ENCODE measurements at places on chromosomes 16 and 17. TPM values are rescaled to one million over a fixed set of nuclear protein-coding genes. Genes with fewer than 3 reads are reported as not detected.
A peak's percentile ranks its signal among the peaks of the same experiment; 100 is the strongest.

GRCh38 chr17:55717898-55718735, 4.5 kb downstream of the TMEM100 start:
- peak; percentile 91 for DNase-seq

GRCh38 chr16:54118846-54119245, 167.7 kb downstream of the IRX3 start:
- DNase-seq: no peak

DNA sequence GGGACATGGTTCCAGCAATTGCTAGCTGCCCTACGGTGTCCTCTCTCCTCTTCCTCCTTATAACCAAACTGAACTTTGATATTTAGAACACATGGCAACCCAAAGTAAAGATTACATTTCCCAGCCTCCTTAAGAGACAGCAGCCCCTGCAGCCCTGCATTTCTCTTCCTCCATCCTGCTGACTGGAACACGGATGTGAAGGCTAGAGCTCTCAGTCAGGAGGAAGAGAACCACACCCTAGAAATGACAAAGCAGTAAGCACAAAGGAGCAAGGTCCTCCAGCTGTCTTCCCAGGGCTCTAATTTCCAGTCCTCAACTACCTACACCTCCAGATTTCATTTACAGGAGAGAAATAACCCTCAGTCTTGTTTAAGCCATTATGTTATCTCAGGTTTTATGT, 10.9 kb downstream of the DYNC1LI2 start:
- DNase-seq: no peak

GRCh38 chr16:51854401-51854951, 692.5 kb downstream of the TOX3 start:
- no peak for DNase-seq

DNA sequence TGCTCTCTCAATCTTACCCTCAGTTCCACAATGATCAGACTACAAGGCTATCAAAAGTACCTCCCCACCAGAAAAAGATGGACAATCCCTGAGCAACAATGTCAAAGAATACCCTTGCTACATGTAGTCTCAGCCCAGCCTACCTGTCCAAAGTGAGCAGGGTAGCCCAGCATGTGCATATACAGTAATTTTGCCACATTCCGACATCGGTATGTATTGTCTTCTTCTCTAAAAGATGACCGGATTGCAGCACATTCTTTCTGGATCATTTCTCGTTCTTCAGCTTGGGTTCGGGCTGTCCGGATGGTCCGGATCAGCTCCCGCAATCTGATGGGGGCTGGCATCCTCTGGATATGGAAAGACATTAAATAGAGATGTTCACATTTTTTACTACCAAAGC, 19.5 kb downstream of the AP1G1 start:
- DNase-seq: no peak

PLLP gene
- 11.2 TPM for total RNA-seq

LSM12 gene
- 45.7 TPM for total RNA-seq

DNA sequence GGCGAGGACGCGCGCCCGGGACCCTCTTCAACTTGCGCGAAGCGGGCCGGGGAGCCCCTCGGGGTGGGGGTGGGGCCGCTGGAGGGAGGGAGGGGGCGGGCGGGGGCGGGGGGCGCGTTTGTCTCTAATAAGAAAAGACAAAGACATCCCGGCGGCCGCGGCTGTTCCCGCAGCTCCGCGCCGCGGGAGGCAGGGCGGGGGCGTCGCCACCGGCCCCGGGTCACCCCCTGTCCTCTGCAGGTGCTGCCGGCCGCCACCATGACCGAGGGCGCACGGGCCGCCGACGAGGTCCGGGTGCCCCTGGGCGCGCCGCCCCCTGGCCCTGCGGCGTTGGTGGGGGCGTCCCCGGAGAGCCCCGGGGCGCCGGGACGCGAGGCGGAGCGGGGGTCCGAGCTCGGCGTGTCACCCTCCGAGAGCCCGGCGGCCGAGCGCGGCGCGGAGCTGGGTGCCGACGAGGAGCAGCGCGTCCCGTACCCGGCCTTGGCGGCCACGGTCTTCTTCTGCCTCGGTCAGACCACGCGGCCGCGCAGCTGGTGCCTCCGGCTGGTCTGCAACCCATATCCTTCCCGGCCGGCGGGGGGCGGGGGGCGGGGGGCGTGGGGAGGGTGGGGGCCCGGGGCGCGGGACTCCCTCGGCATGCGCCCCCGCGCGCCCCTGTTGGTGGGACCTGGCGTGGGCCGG, 714 bp downstream of the CACNA1H start:
- DNase-seq: no peak

DNA sequence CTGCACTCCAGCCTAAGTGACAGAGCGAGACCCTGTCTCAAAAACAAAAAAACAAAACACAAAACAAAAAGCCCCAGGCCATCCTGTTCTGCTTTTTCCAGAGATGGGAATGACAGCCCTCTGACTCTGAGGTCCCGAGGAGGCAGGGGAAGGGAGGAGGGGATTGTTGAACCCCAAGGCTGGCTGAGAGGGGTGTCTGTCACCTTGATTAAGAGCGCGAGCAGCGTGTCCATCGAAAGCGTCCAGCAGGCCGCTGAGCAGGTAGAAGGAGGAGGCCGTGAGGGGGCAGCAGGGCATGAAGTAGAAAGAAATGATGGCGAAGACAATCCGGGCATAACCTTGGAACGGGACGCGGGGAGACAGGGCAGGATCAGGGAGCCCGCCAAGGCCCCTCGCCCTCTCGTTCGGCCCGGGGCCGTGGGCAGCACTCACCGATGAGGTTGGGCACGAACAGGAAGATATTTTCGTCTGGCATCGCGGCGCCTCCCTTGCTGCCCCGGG, 593 bp downstream of the CDIPT start:
- DNase-seq: no peak

- DNase-seq: no peak
These were observed 84.0 kb downstream of the NTN1 start for GRCh38 chr17:9105068-9105868.

- no peak for DNase-seq
These were observed 1.2 kb upstream of the ABCA3 start for GRCh38 chr16:2341456-2342447.

HCRT gene
- total RNA-seq: not detected

- no peak for DNase-seq
These were observed 7.7 kb downstream of the CORO6 start for GRCh38 chr17:29615048-29615385.

EVPLL gene
- total RNA-seq: 0.37 TPM

SPATA22 gene
- total RNA-seq: not detected

SCGB1C2 gene
- total RNA-seq: not detected

- no peak for DNase-seq
These were observed 146.4 kb downstream of the PCTP start for GRCh38 chr17:55897301-55897700.

DNA sequence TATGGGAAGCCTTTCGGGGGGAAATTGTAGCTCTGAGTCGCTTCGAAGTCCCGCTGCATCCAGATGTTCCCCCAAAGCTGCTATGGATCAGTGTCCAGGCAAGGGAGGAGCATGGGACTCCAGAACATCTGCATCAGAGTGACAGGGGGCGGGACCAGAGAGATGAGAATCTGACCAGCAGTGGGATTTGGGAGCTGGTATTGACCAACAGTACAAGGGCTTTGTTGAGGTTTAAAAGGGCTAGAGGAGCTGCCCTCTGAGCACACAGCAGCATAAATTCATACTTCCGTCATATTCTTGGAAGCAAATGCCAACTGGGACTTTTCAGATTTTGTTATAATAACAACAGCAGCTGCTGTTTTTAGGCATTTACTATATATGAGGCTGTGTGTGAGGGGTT, 10.6 kb downstream of the RBFOX1 start:
- DNase-seq: no peak

DNA sequence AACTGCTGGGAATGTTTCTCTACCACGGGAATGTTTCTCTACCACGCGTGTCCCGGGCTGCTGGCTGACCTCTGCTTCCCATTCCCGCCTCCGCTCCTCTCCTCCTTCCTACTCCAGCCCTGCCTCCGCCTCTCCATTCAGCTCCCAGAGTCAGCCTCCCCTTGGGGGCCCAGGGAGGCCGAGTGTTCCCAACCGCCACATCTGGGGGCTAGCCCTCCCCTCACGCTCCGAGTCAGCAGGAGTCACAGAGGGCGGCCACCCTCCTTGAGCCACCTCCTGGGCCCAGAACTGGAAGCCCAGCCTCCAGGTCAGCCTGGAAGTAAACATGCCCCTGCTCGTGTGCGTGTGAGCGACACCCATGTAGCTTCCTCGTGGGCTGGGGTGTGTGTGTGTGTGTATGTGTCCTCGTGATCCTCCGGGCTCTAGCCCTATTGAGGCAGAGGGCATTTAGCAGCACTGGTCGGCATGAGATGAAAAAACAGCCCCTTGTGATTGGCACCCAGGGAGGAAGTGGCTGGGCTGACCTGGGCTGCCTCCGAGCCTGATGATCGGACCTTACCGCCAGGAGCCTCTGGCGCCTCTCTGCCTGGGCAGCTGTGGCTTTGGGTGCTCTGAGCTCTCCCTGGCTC, 7.3 kb downstream of the CYGB start:
- DNase-seq: peak; percentile 33

- no peak for DNase-seq
These were observed 176.2 kb upstream of the FOXF1 start for GRCh38 chr16:86334079-86334635.

DNA sequence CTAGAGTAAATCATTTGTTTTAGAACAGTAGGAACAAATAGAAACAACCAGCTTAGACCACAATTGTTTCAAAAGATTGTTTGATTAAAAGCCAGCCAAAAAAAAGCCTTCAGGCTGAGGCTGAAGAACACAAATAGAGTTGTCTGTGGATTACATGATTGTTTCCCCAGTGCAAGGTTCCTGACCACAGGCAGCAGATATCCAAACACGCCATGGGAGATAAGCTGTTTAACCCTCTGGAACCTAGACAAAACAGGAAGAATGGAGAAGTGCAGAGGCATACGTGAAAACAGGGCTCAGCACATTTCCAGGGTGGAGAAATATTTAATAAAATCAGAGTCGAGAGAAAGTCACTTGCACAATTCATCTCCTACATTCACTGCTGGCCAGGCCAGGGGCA, 21.0 kb downstream of the ATPAF2 start:
- DNase-seq: no peak

DNA sequence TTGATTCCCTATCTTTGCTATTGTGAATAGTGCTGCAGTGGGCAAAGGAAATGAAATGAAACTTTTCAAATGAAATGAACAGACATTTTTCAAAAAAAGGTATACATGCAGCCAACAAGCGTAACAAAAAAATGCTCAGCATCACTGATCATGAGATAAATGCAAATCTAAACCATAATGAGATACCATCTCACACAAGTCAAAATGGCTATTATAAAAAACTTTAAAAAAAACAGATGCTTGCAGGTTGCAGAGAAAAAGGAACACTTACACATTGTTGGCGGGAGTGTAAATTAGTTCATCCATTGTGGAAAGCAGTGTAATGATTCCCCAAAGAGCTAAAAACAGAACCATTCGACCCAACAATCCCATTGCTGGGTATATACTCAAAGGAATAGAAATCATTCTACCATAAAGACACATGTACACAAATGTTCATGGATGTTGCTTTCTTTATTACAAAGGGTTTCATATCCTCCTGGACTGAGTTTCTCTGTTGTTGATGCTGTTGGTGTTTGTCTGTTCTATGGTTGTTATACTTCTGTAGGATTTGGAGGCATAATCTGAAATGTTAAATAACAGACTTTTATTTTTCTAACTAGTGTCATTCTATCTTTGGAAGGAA, 99.3 kb upstream of the SOX9 start:
- DNase-seq: no peak

DNA sequence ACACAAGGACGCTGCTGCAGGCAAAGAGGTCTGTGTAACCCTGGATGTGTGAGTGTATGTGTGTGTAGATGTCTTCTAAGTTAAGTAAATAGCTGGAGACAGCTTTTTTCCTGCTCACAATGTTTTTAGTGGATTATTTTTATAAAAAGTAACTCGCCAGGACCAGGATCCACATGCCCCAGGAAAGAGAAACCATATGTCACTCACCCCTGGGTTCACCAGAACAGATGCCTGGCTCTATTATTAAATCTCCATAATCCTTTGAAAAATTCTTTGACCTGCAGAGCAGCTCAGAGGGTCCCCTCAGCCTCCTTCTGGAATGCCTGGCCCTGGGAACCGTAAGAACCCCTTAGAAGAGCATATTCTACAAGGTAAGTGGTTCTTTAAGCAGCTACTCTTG, 18.0 kb downstream of the ABCC12 start:
- DNase-seq: no peak

DNA sequence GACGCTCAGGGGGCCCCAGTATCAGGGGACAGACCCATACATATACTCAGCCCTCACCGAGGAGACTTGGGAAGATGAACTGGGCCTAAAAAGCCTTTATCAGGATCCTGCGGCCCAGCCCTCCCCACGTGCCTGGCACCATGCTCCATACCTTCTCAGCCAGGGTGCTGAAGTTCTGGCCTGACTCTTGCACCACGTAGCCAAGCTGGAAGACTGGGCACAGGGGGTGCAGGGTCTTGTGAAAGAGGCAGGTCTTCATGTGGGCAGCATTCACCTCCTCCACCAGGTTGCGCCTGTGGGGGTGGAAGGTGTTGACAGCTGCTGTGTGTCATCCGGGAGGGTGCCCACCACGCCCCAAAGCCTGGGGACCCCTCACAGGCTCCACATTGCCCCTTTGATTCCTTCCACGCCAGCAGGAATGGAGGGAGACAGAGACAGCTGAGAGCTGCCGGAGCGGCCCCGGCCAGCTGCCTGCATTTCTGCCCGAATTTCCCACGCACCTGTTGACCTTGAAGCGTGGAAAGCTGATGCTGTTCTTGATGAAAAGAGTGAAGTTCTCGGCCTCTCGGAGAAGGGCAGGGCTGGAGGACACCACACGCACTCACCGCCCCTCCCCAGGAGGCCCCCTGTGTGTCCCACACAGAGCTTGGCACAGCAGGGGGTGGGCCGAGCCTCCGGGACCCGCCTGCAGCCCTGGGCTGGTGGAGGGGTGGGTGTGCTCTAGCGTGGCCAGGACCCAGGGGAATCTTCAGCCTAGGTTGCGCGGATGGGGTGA, 10.4 kb upstream of the CAMKK1 start:
- no peak for DNase-seq

GRCh38 chr16:7246578-7246977, 86.1 kb upstream of the RBFOX1 start:
- DNase-seq: no peak

DNA sequence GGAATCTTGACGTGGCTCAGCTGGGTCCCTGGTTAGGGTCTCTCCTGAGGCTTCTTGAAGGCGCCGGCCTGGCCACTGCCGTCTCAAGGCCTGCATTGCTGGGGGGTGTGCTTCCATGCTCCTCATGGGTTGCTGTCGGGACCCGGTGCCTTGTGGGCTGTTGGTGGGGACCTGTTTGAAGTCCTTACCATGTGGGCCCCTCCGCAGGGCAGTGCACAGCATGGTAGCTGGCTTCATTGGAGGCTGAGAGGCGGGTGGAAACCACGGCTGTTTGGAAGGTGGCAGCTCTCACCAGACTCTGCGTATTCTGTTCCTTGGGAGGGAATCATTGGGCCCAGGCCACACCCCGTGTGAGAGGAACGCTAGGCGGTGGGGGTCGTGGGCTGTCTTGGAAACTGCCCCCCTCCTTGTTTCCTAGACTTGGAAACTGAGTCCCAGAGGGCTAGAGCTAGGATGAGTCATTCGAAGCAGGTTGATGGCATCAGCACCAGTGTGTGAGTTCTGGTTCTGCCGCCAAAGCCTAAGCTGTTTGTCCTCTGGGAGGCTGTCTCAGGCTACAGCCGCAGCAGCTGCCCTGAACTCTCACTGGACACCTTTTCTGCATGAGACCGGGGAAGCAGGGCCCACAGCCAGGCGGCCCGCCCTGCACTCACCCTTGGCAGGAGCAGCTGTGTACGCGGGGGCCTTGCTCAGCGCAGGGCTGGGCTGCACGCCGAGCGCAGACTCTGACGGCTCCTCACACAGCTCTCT, 35.2 kb downstream of the ZNF750 start:
- no peak for DNase-seq

Measured in omental fat pad (tissue), 4 donors.